ENCODE measurements at places on chromosomes 12 and 14.

DNA sequence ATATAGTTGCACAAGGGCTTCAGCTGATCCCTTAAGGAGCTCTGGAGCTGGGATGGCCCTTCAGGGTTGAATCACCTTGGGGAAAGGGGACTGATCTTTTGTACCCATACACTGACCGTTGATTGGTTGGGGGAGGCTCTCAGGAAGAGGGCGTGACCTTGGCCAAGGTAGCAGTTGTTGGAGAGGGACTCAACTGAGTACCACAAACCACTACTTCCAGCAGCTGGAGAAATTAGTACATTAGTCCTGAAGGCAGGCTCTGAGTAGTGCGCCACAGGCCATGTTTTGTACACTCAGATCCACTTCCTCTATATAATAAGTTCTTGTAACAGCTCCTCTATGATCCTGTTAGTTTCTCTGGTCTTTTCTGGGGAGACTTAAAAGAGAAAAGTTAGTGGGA, 317.6 kb downstream of the CCDC91 start:
- DNase-seq, result no peak

DNA sequence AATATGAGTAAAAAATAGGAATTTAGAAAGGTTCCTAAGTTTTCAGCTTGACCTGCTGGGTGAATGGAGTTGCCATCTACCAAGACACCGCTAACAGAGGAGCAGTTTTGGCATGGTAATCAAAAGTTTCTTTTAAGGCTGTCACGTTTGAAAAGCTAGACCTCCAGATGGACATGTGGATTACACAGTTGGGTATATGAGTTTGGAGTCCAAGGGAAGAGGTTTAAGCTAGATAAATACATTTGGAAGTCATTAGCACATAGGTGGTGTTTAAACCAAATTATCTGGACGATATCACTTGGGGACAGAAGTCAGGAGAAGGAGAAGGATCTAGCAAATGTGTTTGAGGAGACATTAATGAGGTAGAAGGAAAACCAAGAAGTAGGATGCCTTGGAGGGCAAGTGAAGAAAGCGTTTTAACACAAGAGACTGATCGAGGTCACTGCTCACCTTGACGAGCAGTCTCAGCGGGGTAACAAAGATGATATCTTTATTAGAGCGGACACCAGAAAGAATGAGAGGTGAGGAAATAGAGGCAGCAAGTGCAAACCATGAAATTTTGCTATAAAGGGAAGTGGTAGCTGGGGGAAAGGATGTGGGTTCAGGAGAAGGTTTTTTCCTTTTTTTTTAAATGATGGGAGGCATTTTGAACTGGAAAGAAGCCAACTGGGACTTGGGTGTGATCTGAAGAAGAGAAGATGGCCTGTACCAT, 17.6 kb downstream of the PNP start:
- no peak for DNase-seq

- DNase-seq, result no peak
Measured at GRCh38 chr12:109529691-109530640, 43.3 kb downstream of the MMAB start.

DNA sequence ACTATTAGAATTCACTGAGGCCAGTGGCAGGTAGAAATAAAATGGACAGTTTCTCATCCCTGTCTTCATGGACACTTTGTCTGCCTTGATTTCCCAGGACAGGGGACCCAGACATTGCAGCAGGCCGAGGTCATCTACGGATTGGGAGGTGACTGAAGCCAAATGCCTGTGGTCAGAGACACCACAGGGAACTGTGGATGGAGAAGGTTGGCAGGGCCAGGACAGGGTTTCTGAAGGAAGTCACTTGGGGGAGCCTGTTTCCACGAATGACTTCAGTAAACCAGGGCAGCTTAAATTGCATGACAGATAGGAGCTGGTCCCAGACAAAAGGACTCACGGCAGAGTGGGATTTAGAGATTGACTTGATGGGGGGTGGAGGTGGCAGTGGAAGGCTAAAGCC, 224.9 kb downstream of the NTF3 start:
- no peak for DNase-seq

- no peak for DNase-seq
Measured at GRCh38 chr14:63745858-63746425, 18.1 kb upstream of the SGPP1 start.

DNA sequence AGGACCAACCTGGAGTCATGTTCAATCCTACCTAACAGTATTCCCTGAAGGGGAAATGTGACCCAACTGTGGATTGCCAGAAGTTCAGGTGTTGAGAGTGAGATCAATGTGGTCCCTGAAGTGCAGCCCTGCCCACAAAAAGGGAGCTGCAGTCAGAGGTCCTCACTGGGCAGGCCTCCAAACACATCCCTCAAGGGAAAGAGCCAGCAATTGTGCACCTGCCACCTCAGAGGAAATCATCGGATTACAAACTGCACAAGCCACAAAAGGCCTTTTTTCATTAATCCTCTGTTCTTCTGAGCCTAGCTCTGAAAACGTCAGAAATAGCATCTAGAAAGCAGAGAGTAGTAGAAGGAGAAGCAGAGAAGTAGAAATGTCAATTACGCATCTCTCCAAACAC, 10.8 kb upstream of the MDM1 start:
- no peak for DNase-seq

DNA sequence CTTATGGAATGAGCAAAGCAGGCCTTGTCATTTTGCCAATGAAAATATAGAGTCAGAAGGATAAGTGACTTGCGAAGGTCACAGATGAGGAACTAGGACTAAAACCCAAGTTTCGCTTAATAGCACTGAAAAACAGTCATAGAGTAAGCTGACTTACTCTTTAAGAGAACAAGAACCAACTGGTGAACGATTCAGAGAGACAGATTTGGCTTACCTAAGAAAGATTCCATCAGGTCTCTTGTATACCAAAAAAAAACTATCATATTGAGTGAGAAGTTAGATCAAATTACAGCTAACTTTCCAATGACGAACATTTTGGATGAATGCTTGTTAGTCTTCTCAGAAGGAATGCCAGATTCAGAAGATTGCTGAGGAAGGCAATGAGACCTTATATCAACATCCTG, 74.2 kb downstream of the ZFC3H1 start:
- DNase-seq, result no peak

DNA sequence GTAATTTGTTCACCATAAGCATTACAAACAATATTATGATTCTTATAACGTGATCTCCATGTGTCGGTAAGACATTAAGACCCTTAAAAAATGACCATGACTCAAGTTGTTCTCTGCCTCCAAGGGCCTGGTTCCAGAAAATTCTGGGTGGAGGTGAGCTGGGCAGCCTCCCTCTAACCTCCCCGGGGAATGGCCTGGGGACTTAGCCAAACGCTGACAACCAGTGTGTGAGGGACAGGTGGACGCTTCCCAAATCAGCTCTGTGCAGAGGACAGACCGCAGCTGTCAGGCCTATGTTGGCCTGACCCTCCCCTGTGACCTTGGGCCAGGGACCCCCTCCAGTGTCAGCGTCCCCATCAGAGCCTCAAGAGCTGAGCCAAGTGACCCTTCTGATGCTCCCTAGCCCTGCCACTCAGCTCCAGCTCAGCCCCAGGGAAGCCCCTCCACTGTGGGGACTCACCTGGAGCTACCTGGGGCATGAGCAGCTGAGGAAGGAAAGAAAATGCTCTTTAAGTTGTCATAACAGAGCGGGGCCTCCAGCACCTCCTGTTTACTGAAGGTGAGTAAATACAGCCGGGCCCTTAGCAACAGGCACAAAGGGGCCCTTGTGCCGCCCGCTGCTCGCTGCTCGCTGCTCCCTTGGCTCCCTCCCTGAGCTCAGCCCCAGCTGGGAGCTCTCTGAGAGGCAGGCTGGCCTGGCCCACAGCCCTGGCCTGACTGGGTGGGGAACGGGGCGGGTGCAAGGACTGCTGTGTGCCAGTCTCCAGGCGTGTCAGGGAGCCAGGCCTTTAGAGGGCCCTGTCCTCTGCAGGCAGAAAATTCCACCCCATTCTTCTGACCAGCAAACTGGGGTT, 116.6 kb downstream of the CALM1 start:
- DNase-seq, result peak; percentile 97

- no peak for DNase-seq
Measured at GRCh38 chr12:62724285-62724684, 210.7 kb downstream of the PPM1H start.

DNA sequence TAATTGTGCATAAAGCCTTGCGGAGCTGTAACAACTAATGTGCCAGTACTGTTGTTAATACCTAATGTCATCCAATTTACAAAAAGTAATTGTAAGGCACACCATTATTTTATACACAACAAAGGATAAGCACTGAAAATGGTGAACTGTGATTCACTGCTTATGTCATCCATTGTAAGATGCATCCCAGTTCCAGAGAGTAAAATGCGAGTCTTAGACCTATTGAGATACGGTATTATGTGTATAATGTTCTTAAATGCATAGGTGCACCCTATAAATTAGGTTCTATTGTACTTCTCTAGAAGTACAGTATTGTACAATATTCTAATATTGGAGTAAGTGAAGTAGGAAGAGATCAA, 406 bp downstream of the PARP2 start:
- no peak for DNase-seq

DNA sequence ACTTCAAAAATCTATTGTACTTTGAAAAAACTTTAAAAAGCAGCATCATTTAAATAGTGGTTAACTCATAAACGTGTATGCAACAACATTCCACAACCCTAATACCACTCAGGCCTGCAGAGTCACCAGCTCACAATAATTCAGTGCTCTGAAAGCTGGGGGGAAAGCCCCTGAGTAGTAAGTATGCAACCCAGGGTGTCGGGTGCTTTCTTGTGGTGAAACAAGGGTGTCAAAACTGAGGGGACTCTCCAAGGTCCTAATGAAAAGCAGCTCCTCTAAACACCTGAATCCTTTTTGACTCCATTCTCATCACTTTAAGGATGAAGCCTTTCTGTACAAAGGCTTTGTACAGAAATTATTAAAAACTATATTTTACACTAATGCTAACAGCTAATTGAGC, 33.7 kb downstream of the FGFR1OP2 start:
- DNase-seq, result no peak

DNA sequence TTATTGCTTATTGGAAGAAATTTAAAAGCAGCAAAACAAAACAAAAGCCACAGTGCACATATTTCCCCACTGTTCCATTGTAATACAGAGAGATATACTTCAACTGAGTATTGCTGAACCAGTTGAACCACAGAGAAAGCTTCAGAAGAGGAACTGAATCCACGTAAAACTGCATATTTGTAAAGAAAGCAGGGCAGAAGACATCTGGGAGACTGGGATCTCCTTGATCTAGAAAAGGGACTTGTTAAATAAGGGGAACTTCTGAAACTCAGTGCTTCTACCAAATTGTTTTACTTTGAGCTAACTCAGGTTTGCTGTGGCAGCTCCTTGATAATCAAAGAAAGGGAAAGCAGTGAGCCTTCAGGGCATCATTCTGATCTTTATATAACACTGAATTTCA, 411.1 kb upstream of the MDGA2 start:
- no peak for DNase-seq

DNA sequence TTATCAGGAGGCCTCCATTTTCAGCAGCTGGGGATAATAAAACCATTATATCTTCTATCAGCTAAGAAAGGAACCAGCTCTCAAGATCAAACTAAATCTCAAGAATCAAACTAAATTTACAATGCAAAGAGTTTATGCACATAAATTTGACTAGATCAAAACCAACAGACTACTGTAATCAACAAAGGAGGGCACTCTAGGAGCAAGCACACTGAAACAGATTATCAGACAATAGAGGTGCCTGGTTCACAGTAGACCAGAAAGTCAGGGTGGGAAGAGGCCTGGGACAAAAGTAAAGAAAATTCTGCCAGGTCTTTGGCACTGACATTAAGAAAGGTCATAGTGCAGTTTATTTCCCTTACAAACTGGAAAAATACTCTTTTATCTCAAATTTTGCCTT, 61.0 kb downstream of the HECTD4 start:
- DNase-seq, result no peak

- DNase-seq, result no peak
Measured at GRCh38 chr14:22685467-22685866, 41.3 kb upstream of the OR6J1 start.

- no peak for DNase-seq
Measured at GRCh38 chr12:67354322-67354721, 85.2 kb downstream of the CAND1 start.

GRCh38 chr14:98769326-98769725, 502.7 kb downstream of the BCL11B start:
- DNase-seq, result no peak

GRCh38 chr12:120257041-120257821, 8.3 kb downstream of the PXN start:
- DNase-seq, result no peak

- DNase-seq, result no peak
Measured at GRCh38 chr12:24482882-24483604, 465.9 kb downstream of the BCAT1 start.

- no peak for DNase-seq
Measured at GRCh38 chr12:105040476-105040875, 43.8 kb downstream of the ALDH1L2 start.

GRCh38 chr14:47277703-47278102, 397.7 kb downstream of the MDGA2 start:
- no peak for DNase-seq

DNA sequence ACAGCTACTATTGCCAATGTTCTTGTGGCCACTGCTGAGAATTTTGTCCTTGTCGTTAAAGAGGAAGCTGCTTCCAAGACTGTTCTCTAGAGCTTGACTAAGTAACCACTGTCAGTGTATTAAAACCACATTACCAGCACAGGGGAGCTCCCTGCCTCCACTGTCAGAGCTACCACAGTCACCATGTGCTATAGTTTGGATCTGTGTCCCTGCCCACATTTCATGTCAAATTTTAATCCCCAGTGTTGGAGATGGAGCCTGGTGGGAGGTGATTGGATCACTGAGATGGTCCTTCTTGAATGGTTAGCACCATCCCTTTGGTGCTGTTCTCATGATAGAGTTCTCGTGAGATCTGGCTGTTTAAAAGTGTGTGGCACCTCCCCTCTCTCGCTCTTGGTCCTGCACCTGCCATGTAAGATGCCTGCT, 23.2 kb upstream of the RAP1B start:
- no peak for DNase-seq

DNA sequence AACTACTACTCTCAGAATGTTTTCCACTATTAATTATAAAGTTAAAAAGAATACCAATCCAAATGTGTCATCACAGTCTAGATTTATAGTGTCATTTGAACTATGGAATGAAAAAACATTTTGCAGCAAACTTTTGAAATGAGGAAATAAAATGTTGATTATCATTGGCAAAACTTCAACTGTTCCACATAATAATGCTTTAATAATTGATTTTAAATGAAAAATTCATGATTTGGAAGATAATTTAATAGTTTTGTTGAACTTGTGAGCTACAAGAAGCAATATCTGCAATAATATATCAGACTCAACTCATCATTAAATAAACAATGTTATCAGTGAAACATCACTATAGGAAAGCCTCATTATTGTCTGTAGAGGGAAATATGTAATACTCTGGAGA, 48.2 kb upstream of the DCN start:
- DNase-seq, result no peak

GRCh38 chr12:11633968-11634367, 15.5 kb upstream of the ETV6 start:
- DNase-seq, result no peak

- DNase-seq, result peak; percentile 50
Measured at GRCh38 chr12:67943141-67943892, 45.9 kb upstream of the IFNG-AS1 start.

DNA sequence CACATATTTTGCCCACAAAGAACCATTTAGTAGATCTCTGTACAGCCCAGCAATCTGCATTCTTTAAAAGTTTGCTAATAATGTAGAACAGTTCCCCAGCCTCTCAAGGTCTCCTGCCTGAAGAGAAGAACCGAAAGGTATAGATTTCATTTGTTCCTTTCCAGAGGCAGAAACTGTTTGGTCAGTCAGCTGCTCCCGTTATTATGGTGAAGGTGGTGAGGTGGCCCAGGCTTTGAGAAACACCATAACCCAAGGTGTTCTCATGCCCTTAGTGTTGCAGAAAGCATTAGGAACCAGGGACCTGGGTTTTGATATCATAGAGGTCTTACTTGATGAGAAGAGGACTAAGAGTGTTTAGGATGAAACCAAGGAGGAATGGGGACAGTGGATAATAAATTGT, 65.3 kb downstream of the SUSD6 start:
- DNase-seq, result no peak

Measured in NCI-H2081 treated with DMSO at 0.1 percent for 48 hours (cell line).